CMK (cell line): ENCODE measurements at places on chromosomes 12 and 14.
A peak's percentile ranks its signal among the peaks of the same experiment; 100 is the strongest.

- no peak for DNase-seq
Measured at GRCh38 chr12:44331269-44331668, 495.4 kb downstream of the TMEM117 start.

GRCh38 chr12:79901506-79901905 lies 33.4 kb downstream of the PPP1R12A start:
- no peak for DNase-seq

DNA sequence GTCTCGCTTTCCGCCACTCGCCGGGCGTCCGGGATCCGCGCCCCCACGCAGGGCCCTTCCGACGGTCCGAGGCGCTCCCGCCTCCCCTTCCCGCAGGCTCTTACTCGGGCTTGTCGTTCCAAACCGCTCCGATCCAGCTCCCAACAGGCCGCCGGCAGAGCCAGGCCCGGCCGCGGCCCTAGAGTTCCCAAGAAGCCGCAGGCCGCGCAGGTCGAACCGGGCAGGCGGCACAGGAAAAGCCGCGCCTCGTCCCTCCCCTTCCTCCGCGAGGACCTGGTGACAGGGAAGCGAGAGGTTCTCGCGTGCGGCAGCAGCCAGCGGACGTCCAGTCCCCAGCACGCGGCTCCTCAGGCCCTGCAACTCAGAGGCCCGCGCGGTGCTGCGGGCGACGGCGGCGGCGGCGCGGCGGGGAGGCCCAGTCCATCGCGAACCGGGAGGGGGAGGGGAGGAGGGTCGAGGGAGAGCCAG lies 272 bp downstream of the HECTD1 start:
- DNase-seq = peak; percentile 38

DNA sequence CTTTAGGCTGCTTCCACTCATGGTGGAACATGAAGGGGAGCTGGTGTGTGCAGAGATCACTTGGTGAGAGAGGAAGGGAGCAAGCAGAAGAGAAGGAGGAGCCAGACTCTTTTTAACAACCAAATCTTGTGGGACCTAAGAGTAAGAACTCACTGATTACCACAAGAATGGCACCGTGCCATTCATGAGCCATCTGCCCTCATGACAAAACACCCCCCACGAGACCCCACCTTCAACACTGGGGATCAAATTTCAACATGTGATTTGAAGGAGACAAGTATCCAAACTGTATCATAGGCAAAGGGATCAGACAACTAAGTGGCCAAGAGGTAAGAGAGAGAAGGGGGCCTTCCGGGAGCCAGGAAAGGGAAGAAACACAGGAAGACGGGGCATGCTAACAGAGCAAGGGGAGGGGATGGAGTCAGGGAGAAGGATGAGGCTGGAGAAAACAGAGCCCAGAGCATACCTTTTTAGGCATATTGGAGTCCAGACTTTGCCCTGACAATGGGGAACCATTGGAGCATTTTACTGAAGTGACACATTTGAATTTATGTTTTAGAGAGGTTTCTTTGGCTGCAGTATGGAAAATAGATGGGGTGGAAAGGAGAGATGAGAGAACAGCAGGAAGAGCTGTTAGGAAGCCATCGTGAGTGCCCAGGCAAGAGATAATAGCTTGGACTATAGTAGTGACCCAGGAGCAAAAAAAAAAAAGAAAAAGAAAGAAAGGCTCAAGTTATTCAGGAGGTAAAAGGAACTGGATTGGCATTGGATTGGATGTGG lies 204.4 kb upstream of the NUDT4 start:
- no peak for DNase-seq

DNA sequence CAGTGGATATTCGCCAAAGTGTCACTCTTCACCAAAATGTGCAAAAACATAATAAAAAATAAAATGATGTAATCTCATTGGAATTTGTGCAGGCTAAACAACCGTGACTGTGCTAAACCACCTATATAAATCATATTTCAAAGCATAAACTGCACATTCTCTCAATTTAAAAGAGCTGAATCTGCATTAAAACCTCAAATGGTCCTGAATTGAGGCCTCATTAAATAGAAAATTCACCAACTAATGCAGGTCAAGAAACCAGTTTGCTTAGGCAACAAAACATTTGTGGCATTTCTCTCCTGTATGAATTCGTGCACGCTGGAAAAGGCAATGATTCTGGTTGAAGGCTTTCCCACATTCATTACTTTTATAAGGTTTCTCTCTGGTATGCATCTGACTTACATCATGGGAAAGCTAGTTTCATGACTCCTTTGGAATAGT lies 80.1 kb upstream of the IFNG-AS1 start:
- no peak for DNase-seq

DNA sequence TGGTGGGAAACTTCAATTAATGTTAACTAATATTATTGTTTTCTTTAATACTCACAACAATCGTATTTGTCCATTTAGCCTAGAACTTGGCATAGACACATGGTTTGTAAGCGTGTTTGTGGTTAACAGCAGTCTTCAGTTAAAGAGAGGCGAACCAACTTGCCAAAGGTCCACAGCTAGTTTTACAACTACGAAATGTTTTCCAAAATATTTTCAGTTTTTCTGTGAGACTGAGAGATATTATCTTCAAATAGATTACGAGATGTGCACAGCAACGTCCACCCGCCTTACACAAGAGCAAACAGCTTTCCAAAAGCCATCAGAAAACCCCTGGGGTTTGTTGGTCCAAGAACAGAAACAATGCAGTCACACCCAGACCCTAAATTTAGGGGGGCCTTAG lies 58.6 kb upstream of the RASSF3 start:
- DNase-seq = no peak

DNA sequence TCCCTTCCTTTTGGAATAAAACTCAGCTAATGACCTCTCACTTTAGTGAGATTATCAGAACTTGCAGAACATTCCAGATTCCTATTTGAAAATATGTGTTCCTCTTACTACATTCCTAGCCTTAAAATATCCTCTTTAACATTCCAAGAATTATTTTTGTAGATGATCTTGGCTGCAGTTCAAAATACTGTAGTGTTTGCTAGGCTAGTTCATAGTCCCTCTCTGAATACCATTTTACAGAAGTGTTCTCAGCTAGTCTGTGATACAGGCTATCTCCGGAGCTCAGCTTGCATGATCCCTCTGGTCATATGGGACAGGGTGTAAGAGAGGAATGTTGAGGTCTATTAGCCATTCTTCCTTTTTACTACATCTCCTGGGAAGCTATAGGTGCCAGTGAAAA lies 17.6 kb upstream of the GPR33 start:
- DNase-seq = no peak

DNA sequence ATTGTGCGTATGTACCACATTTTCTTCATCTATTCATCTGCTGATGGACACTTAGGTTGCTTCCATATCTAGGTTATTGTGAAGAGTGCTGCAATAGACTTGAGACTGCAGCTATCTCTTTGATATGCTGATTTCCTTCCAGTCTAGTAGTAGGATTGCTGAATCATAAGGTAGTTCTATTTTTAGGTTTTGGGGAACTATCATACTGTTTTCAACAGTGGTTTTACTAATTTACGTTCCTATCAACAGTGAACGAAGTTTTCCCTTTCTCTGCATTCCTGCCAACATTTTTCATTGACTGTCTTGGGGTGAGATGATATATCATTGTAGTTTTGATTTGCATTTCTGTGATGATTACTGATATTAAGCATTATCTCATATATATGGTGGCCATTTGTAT lies 482.2 kb downstream of the SLC16A7 start:
- no peak for DNase-seq

- no peak for DNase-seq
Measured at GRCh38 chr14:24379907-24380730, 12.1 kb downstream of the NFATC4 start.

DNA sequence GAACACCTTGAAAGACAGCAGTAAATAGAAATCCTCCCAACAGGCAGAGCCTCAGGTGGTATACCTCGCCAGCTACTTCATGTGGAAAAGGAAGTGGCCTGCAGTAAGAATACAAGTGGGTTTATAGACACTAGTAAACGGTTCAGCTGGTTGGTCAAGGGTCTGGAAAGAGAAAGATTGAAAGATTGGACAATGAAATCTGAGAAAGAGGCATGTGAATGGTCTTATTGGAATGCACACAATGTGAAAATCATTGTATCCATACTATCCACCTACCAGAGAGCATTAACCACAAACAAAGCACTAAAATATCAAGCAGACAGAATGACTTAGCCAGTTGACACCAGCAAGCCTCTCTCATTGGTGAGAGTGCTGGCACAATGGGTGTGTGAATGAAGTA lies 98.2 kb downstream of the SSPN start:
- no peak for DNase-seq

- no peak for DNase-seq
Measured at GRCh38 chr12:86134561-86134960, 121.6 kb downstream of the MGAT4C start.
